ENCODE measurements at places on chromosomes 4 and X. TPM values are rescaled to one million over a fixed set of nuclear protein-coding genes. Genes with fewer than 3 reads are reported as not detected.

Gene OGT
- 184 TPM for total RNA-seq

Gene LRPAP1
- 93.9 TPM for total RNA-seq

Gene SYTL5
- 5.3 TPM for total RNA-seq

Gene AMER1
- total RNA-seq = 6.7 TPM

Gene CSAG1
- total RNA-seq = not detected

DNA sequence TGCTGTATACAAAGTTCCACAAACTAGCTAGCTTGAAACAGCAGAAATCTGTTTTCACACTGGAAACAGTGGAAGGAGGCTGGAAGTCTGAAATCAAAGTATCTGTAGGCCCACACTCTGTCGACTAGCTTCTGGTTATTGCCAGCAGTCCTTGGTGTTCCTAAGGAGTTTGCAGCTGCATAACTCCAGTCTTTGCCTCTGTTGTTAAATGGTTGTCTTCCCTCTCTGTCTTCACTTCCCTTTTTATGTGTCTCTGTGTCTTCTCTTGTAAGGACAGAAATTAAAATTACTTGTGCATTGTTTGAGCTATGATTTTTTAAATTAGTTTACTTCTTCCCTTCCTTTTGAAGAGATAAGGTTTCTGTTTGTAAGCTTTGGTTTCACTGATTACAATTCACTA lies 8.2 kb downstream of the MTHFD2L start:
- DNase-seq = no peak

DNA sequence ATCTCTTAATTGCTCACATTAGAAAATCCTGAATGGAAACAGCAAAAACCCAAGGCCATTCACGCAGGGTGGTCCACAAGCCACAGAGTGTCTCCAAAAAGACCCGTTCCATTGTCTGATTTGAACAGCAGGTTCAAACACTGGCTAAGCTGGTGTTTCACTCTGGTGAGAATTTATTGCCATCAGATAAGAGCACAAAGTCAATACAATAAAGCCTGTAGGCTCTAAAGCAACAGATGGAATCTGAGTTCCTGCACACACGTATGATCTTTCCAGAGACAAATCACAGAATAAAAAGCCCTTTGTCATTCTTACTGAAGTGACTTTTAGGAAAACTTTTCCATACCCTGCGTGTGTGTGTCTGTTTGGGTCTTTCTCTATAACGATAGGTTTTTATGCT lies 5.1 kb upstream of the SFRP2 start:
- DNase-seq = no peak

GRCh38 chr4:8316251-8316771 lies 46.8 kb downstream of the HTRA3 start:
- DNase-seq = no peak

- no peak for DNase-seq
Observed at GRCh38 chr4:11152684-11153083, 276.0 kb downstream of the HS3ST1 start.

All from body of pancreas (tissue), 4 donors.